ENCODE measurements at places on chromosomes 4 and X. TPM values are rescaled to one million over a fixed set of nuclear protein-coding genes. Genes with fewer than 3 reads are reported as not detected.

MXD4 gene
- total RNA-seq, result 47.4 TPM

RHOXF2B gene
- total RNA-seq, result not detected

PWWP3B gene
- 1.7 TPM for total RNA-seq

HSD17B10 gene
- total RNA-seq, result 75.8 TPM

NXF2B gene
- not detected for total RNA-seq

ART3 gene
- total RNA-seq, result not detected

CHRNA9 gene
- 0.13 TPM for total RNA-seq

JAKMIP1 gene
- not detected for total RNA-seq

NUP54 gene
- 41.6 TPM for total RNA-seq

VSIG4 gene
- not detected for total RNA-seq

DGAT2L6 gene
- total RNA-seq, result not detected

TBX22 gene
- not detected for total RNA-seq

HTN3 gene
- not detected for total RNA-seq

CXorf49 gene
- total RNA-seq, result not detected

VCX3A gene
- total RNA-seq, result not detected

TMEM271 gene
- not detected for total RNA-seq

NR0B1 gene
- total RNA-seq, result 0.13 TPM

CCDC110 gene
- 0.88 TPM for total RNA-seq

CLOCK gene
- 14.5 TPM for total RNA-seq

AR gene
- total RNA-seq, result 3.6 TPM

DUX4 gene
- total RNA-seq, result not detected

SLC34A2 gene
- not detected for total RNA-seq

IL21 gene
- not detected for total RNA-seq

PLK4 gene
- total RNA-seq, result 10.9 TPM

SORBS2 gene
- 4.1 TPM for total RNA-seq

RNF175 gene
- 9.4 TPM for total RNA-seq

TMEM144 gene
- total RNA-seq, result 2.3 TPM

CSAG3 gene
- not detected for total RNA-seq

STPG2 gene
- total RNA-seq, result 0.52 TPM

NDST3 gene
- 0.26 TPM for total RNA-seq

SLC16A2 gene
- 11.8 TPM for total RNA-seq

NCAPG gene
- total RNA-seq, result 22.8 TPM

NDST4 gene
- total RNA-seq, result not detected

XPNPEP2 gene
- 1.3 TPM for total RNA-seq

GPM6B gene
- 5.3 TPM for total RNA-seq

PDGFRA gene
- 159 TPM for total RNA-seq

ALB gene
- total RNA-seq, result 1.1 TPM

Data from epithelial cell of alveolus of lung (primary cell).